ENCODE measurements at places on chromosomes 4 and X. TPM values are rescaled to one million over a fixed set of nuclear protein-coding genes. Genes with fewer than 3 reads are reported as not detected.

AKAP14 gene
- 0.51 TPM for polyA plus RNA-seq

TEX11 gene
- polyA plus RNA-seq = not detected

CHRDL1 gene
- polyA plus RNA-seq = 106 TPM

USP17L25 gene
- not detected for polyA plus RNA-seq

CT45A8 gene
- polyA plus RNA-seq = not detected

HTN3 gene
- not detected for polyA plus RNA-seq

GUF1 gene
- polyA plus RNA-seq = 11.6 TPM

SERTM2 gene
- not detected for polyA plus RNA-seq

TMEM150C gene
- polyA plus RNA-seq = 0.78 TPM

RASSF6 gene
- not detected for polyA plus RNA-seq

GRPEL1 gene
- polyA plus RNA-seq = 61.1 TPM
